ENCODE measurements at places on chromosomes 12 and 14.

DNA sequence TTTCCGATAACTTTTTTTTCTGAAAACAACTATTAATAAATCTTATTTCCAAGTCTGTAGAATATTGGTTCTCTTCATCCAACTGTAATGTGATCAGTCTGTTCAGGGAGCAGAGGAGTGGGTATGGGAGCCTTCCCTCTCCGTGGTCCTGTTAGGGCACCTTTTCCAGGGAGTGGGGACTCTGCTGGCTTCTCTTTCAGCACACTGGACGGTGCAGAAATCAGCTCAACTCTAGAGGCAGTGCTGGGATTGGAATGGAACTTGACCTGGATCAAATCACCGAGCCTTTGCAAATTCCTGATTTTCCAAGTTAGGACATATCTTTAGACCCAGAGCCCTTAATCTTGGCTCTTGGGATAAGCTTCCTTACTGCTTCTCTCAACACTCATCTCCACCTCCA lies 630.4 kb downstream of the DIO2 start:
- DNase-seq: no peak

GRCh38 chr12:12734054-12734453 lies 16.9 kb downstream of the CDKN1B start:
- no peak for DNase-seq

GRCh38 chr14:63644741-63645140 lies 3.1 kb upstream of the WDR89 start:
- no peak for DNase-seq

GRCh38 chr12:60278209-60278608 lies 682.4 kb downstream of the SLC16A7 start:
- DNase-seq: no peak

GRCh38 chr12:56029166-56029519 lies 8.3 kb downstream of the IKZF4 start:
- no peak for DNase-seq

GRCh38 chr12:114684098-114684869 lies at the start of gene TBX3:
Gene TBX3 (minus strand): TSS chr12:114684175. CDS start chr12:114683200, 975 bp downstream.
- DNase-seq: peak; percentile 63

GRCh38 chr12:2610358-2610757 lies 184.4 kb upstream of the FKBP4 start:
- no peak for DNase-seq

- DNase-seq: no peak
Observed at GRCh38 chr14:96151242-96151641, 53.4 kb upstream of the BDKRB2 start.

DNA sequence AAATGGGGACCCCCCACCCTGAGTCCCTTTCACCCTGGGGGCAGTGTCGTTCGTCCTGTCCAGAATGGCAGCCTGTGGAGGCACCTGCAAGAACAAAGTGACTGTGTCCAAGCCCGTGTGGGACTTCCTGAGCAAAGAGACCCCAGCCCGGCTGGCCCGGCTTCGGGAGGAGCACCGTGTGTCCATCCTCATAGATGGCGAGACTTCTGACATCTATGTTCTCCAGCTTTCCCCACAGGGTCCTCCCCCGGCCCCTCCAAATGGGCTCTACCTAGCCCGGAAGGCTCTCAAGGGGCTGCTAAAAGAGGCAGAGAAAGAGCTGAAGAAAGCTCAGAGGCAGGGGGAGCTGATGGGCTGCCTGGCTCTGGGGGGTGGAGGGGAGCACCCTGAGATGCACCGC lies 2.2 kb downstream of the DTX3 start:
- no peak for DNase-seq

DNA sequence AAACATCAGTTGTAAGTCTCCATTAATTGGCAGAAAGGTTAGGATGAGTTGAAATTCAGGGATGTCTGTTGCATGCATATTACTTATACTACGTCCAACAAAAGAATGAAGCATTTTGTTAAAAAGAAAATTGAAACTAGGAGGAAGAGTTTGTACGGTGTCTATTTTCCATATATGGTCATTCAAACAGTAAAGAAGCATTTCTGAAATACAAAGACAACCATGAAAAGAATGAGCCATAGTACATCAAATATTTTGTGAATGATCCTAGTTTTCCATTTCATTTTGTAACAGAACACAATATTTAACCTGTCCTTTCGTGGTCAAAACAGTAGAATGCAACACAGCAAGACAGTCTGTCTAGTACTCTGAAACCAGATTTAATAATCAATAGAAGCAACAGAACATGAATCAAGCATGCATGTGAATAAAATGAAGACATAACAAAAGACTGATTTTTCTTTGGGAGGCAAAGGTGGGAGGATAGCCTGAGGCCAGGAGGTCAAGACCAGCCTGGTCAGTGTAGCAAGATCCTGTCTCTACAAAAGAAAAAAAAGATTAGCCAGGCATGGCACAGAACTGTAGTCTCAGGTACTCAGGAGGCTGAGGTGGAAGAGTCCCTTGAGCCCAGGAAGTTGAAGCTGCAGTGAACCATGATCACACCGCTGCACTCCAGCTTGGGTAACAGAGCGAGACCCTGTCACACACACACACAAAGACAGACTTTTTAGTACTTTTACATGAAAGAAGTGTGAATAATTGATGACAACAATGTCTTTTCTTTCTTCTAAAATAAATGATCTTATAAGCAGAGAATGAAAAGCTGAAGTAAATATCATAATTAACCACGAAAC lies 156.0 kb downstream of the LRIG3 start:
- no peak for DNase-seq

- no peak for DNase-seq
Observed at GRCh38 chr12:4056910-4057845, 184.0 kb upstream of the PARP11 start.

GRCh38 chr14:86141966-86142365 lies 612.0 kb downstream of the FLRT2 start:
- no peak for DNase-seq

Data from activated naive CD8-positive, alpha-beta T cell treated with anti-CD3 and anti-CD28 coated beads, Interleukin-2, amount 50 U/mL, for 24 hours (primary cell).